Hematopoietic multipotent progenitor cell treated with erythropoietin and hydrocortisone succinate and interleukin-3 and kit ligand, for 15 days (in vitro differentiated cells): ENCODE measurements at places on chromosomes 11 and 22.

DNA sequence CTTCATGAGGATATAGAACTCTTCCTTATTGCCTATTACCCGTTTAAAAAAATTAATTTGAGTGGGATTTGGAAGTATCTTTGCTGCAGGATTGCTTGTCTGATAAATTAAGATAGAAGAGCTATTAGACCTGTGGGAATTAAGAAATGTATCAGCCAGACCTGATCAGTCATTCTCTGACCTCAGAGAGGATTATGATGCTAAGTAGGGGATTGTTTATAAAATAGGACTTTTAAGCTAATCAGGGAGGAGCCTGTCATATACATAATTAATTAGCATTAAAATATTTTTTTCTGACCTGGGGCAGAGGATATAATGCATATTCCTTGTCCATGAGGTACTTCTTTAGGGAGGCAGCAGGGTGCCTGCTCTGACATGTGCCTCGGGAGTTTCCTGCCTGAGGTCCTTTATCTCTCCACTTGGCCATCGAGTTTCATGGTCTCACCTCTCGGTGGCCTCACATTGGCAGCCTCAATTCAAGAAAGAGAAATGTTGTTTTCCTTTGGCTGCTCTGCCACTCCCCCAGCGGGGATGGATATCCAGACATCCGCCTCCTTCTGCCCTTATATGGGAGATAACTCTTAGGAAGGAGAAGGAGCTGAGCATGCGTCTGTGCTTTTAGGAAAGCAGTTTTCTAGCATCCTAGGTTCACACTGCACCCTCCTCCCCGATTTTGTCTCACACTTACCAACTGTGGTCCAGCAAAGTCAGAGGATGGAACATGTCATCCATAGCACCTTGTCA is 41.1 kb downstream of the DIXDC1 start:
- DNase-seq, result no peak

DNA sequence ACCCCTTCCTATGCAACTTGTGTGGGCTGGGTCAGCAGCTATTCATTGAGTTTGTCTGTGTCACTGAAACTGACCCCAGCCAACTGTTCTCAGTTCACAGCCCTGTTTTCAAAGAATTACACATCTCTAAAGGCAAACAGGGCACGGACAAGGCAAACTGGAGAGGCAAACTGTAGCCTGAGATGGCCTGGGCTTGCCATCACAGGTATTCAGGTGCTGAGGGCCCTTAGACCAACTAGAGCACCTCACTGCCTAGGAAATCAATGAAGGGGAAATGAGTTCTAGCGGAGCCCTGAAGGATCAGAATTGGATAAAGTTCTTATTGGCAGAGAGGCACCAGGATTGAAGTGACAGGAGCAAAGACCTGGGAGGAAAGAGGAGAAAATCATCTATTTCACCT is 24.0 kb downstream of the PIK3IP1 start:
- no peak for DNase-seq

DNA sequence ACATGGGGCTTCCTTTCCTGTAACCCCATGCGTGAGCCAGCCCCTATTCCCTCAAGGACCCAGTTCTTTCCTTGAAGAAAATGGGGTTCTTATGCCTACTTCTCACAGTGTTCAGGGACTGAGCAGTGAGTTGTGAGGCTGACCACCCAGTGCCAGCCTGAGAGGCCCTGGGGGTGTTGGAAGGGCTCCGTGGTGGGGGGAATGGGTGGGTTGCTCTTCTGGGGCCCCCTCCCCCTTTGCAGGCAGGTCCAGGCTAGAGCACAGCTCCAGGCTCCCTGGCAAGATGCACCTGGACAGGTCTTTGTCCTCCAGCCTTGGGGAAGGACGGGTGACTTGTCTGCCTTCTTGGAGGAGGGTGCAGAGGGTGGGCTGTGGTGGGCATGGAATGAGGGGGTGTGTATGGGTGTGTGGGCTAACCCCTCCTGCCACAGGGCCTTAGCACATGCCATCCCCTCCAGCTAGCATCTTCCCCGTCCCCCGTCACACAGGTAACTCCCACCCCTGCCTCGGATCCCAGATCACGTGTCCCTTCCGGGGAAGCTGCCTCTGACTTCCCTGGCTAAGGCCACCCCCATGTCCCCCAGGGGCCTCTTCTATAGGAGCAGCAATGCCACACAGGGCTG is 64.6 kb downstream of the MYEOV start:
- DNase-seq, result no peak

DNA sequence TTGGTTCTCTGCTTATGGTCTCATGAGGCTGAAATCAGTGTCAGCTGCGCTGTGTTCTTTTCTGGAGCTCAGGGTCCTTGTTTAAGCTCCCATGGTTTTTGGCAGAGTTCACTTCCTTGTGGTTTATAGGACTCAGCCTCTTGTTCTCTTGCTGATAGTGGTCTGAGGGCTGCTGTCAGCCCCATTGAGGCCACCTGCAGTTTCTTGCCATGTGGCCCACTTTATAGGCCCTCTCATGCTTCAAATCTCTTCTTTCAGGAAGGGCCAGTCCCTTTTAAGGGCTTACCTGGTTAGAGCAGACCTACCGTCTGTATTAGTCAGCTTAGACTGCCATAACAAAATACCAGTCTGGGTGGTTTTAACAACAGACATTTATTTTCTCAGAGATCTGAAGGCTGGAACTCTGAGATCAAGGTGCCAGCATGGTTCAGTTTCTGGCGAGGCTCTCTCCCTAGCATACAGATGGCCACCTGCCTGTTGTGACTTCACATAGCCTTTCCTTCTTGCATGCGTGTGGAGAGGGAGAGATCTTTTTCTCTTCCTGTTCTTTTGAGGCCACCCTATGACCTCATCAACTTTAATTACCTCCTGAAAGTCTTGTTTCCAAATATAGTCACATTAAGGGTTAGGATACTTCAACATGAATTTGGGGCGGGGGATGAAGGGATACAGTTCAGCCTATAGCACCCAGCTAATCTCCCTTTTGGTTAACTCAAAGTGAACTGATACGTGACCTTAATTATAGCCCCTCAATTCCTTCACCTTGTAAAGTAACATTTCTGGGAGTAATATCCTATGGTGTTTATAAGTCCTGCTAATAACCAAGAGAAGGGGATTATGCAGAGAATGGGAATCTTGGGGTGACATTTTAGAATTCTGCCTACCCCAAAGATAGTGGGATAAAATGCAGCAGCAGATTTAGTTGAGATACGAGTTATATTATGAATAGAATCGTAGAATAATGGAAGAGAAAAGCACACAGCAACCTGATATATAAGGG is 131.8 kb downstream of the UVRAG start:
- no peak for DNase-seq

GRCh38 chr11:57324154-57324885 is 432 bp downstream of the TNKS1BP1 start:
- no peak for DNase-seq

DNA sequence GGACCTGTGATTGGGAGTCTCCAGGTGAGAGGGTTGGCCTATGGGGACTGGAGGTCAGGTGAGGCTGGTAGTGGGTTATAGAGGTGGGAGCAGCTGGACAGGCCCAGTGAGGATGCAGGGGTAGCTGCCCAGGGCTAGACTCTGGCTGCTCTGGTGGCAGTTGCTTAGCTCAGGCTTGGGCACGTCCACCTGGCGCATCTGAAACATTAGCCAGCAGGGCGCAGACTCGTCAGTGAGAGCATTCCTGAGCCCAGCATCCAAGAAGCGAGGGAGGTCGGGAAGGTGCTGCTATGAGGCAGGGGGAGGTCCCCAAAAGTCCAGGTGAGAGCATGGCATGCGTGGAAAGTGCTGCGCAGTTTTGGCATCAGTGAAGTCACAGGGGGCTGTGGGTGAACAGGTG is 3.5 kb upstream of the GGT1 start:
- DNase-seq, result peak; percentile 1

GRCh38 chr11:72079819-72080325 is 470 bp downstream of the NUMA1 start:
- peak; percentile 47 for DNase-seq

GRCh38 chr11:86688398-86689179 is 16.2 kb upstream of the ME3 start:
- DNase-seq, result no peak

DNA sequence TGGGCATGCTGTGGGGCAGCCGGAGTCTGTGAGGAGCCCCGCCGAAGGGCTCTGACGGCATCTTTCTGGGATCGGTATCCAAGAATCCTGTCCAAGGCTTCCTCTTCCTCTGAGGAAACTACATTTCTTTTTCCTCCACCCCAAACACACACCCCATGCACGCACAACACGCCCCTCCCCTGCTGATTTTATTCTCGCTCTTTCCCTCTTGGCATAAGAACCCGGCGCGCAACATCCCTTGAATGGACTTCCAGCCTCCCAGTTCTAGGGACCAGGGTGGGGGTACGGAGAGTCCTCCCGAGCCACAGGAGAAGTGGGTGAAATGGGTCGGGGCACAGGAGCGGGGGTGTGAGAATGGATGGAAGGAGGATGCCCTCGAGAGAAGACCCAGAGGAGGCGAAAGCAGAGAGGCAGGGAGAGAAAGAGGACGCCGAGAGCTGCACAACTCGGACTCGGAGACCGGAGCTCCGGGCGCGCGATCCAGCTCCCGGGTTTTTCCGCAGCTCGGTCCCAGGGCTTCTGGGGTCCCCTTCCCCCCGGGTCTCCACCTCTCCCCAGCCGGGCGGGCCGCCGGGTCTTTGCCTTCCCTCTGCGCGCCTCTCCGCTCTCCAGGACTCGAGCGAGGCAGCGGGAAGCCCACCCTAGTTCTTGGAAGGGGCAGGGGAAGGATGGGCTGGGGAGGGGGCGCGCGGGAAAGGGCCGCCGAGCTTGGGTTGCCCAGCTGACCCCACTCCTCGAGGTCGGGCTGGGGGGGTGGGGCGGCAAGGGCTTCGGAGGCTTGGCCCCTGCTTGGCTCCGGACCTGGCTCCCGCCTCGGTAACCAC is 1.5 kb upstream of the LARGE1 start:
- DNase-seq, result no peak

GRCh38 chr11:439315-440064 is 2.3 kb downstream of the ANO9 start:
- no peak for DNase-seq

GRCh38 chr11:74683279-74683871 is 47.9 kb downstream of the CHRDL2 start:
- no peak for DNase-seq

- no peak for DNase-seq
Observed at GRCh38 chr11:17165247-17165890, 42.4 kb downstream of the PIK3C2A start.

DNA sequence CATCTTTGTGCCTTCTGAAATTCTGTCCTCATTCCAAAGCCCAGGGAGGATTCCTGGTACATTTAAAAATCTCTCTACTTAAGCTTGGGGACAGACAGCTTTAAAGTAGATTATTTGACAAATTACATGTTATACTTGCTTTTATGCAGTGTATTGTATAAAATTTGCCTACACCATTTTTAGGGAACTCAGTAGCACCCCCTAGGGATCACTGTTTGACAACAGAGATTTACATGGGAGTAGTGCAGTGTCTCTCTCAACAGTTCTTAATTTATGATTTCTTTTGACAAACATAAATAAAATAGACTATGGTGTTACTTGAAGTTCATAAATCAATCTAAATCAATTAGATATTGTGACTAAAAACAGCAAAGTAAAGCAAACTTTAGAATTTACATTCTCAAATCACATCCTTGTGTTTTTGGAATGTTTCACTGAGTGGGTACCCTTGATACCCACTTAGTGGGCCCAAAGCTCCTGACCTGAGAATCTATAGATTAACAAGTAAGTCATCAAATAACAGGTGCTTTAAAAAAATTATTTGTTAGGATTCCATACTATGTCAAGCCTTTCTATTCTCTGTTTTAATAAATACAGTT is 428.8 kb downstream of the DYNC2H1 start:
- no peak for DNase-seq

- DNase-seq, result no peak
Observed at GRCh38 chr11:62883673-62884072, 3.0 kb downstream of the SLC3A2 start.

GRCh38 chr11:9759519-9760192 is 95.8 kb downstream of the SWAP70 start:
- DNase-seq, result peak; percentile 70

GRCh38 chr22:29870574-29870973 is 12.4 kb upstream of the MTMR3 start:
- DNase-seq, result no peak

DNA sequence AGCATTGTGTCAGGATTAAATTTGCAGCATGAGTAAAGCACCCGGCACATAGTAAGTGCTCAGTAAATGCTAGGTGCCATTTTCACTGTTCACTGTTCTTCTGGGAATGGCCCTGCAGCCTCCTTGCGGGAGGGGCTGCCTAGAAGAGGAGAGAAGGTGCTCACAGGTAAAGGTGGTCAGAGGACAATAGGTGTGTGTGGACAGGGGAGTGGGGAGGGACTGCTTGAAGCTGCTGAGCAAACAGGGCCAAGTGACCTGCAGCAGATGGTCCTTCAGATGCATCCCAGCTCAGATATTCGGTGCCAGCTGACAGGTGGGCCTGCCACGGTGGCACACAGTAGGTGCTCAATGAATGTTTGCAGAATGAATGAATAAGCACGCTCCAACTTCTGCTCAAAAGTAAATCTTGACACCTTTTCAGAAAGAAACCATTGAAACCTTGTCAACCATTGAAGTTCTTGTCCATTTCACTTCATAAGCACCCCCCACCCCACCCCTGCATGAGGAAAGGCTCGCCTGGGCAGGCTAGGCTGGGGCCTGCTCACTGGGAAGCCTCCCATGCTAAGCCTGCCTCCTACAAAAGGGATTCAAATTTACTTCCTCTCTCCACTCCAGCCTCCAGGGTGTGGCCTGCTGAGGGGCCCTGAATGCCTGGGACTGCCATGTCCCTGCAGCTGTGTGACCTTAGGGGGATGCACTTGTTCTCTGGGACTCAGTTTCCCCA is 1.6 kb downstream of the KIAA0930 start:
- no peak for DNase-seq

DNA sequence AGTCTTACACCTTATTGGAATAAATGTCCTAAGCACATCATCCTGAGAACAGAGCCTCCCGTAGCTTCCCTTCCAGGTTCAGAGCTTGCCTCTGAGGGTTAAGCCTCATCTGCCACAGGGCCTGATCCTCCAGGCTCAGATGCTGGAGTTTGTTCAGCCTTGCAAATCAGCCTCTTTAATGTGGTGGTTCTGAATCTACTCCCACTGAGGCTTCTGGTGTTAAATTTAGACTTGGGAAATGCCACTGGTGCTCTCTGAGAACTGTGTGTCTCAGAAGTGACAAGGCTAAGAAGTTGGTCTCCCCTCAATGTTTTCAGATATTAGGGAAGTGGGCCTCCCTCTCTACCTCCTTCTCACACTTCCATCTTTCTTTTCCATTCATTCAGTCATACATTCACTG is 68.7 kb downstream of the CCDC81 start:
- DNase-seq, result no peak

GRCh38 chr22:36220451-36220921 is 18.8 kb downstream of the APOL2 start:
- DNase-seq, result peak; percentile 69

GRCh38 chr11:93605642-93606041 is 55.8 kb upstream of the CEP295 start:
- no peak for DNase-seq

- no peak for DNase-seq
Observed at GRCh38 chr11:44424841-44425240, 114.9 kb upstream of the ALX4 start.

DNA sequence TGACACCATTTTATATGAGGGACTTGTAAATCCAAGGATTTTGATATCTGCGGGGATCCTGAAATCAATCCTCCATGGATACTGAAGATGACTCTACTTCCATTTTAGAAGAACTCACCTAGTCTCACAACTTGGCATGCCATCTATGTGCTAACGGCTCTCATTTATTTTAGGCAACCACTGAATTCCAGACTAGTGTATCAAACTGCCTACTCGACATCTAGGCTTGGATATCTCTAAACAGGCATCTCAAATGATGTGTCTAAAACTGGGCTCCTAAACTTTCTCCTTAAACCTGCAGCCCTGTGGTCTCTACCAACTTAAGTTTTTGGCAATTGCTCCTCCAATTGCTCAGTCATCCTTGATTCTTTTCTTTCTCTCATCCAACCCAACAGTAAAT is 31.2 kb upstream of the CLNS1A start:
- DNase-seq, result no peak
